ENCODE measurements at places on chromosomes 13 and 19.

DNA sequence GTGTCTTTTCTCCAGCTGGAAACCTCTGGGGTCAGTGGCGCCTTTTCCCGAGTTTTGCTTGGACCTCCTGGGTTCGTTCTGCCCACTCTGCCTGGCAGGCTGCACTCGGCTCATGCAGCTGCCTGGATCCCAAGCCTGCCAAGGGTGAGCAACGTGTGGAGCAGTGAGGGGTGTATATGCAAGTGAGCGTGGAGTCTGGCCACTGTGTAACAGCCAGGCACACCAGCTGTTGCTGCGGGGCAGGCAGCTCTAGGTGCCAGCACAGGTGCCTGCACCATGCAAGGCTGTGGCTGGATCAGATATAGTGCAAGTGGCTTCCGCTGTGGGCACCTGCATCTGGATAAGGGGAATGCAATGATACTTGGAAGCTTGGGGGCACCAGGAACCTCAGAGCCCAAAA lies 699.4 kb downstream of the SLITRK1 start:
- no peak for DNase-seq

DNA sequence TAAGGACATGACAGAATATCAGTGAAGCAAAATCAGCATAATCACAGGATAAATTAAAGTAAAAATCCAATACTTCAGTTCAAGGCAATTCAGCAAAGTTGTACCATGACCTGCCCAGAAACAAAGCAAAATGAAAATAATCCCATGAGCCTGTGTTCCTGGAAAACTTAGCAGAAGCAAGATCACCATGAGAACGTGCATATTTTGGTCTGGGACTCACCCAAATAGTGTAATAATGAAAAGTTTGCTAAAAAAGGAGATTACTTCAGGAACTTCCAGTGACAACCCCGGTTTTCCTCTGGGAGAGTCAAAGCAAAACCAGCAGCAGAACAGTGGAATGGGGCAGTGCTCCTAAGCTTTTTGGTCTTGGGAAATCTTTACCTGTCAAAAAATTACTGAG lies 14.9 kb upstream of the RPL21 start:
- DNase-seq: no peak

- DNase-seq: no peak
Measured at GRCh38 chr13:51905787-51906186, 44.0 kb downstream of the CCDC70 start.

DNA sequence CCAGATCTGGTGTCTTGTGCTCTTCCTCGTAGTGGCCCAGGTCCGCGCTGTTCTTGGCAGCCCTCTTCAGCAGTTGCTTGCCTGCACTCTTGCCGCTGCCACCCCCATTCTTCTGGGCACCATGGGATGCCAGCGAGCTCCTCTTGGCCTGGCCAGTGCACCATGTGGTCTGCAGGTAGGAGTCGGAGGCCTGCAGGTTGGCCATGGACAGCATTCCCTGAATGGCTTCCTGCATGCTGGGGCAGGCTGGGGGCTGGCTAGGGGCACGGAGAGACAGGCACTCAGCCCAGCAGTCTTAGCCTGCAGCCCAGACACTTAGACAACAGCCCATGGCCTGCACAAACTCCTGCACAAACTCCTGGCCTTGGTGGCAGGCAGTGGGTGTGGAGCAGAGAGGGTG lies 234.9 kb downstream of the TUBA3C start:
- no peak for DNase-seq

DNA sequence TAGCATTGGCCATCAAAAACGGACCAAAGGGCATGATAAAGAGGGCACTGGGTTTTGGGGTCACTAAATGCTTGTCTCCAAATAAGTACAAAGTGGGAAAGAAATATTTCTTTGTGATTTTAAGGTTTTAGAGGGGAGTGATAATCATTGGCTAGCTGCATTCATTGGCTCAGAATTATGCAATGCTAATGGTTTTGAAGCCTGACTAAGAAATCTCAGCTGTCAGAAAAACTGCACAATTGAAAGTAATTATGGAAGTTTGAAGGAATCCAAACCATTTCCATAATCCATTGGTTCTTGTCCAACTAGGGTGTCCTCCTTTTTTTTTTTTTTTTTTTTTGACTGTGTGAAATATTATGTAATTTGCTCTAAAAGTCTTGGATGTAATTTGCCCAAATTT lies 88.2 kb upstream of the ARGLU1 start:
- no peak for DNase-seq

- DNase-seq: no peak
Measured at GRCh38 chr13:29136341-29136740, 316.2 kb downstream of the MTUS2 start.

GRCh38 chr19:48480183-48480557 lies 11.0 kb downstream of the CYTH2 start:
- peak; percentile 52 for DNase-seq

DNA sequence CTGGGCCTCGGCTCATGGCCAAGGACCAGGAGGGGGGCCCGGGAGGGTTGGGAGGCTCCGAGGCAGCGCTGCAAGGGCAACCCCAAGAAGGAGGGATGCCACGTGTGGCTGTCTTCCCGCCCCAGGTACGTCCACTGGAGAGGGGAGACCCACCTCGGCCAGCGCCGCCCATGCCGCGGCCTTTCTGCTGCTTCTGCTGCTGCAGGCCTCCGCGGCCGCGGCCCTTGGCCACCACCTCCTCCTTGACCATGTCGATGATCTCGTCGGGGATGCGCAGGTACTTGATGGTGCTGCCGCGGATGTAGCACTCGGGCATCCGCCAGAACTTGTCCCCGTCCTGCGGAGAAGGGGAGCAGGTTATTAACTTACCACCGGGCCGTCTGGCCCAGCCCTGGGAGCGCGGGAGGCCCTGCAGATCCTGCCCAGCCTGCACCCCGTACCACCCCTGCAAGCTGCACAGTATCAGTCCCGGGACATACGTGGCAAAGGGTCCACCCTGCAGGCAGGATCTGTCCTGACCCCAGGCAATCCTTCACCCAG lies 13.3 kb downstream of the LSM4 start:
- no peak for DNase-seq

- no peak for DNase-seq
Measured at GRCh38 chr13:24097064-24097463, 63.5 kb upstream of the SPATA13 start.

DNA sequence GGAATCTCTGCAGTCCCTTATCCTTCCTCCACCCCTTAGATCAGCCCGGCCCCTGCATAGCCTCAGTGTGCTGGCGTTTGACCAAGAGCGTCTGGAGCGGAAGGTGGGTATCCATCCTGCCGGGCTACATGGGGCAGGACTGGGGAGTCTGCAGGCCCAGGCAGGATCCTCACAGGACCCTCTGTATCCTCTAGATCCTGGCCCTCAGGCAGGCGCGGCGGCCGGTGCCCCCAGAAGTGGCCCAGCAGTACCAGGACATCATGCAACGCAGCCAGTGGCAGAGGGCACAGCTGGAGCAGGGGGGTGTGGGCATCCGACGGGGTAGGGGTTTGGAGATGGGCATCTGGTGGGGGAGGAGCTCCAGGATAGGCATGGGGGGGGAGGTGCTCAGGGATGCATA lies 8.9 kb downstream of the PODNL1 start:
- no peak for DNase-seq

GRCh38 chr19:13847407-13848339 lies 29.3 kb upstream of the NANOS3 start:
- peak; percentile 89 for DNase-seq

- no peak for DNase-seq
Measured at GRCh38 chr13:66347486-66348117, 882.5 kb downstream of the PCDH9 start.

DNA sequence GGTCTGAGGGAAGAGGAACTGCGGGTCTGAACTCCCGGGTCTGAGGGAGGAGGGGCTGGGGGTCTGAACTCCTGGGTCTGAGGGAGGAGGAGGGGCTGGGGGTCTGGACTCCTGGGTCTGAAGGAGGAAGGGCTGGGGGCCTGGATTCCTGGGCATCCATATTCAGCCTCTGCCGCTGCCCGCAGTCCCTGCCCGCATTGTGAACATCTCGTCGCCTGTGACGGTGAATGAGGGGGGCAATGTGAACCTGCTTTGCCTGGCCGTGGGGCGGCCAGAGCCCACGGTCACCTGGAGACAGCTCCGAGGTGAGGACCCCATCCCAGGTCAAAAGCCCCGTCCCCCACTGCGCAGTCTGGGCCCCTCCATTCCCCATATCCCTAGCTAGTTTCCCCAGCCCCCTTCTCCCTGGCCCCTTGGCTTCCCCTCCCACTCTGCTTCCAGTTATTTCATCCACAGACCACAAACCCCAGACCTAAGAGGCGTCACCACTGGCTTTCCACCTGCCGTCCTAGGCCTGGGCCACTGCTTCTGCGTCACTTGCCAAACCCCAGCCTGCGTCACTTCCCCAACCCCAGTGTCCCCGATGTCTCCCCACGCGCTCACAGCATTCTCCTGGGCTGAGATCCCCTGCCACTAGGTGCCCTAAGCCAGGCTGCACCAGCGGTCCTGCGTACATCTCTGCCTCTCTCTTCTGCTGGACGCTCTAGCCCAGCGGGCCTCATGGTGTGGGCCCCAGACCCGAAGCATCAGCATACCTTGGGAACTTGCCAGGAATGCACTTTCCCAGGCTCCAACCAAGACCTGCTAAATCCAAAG lies 13.9 kb downstream of the IGLON5 start:
- no peak for DNase-seq

DNA sequence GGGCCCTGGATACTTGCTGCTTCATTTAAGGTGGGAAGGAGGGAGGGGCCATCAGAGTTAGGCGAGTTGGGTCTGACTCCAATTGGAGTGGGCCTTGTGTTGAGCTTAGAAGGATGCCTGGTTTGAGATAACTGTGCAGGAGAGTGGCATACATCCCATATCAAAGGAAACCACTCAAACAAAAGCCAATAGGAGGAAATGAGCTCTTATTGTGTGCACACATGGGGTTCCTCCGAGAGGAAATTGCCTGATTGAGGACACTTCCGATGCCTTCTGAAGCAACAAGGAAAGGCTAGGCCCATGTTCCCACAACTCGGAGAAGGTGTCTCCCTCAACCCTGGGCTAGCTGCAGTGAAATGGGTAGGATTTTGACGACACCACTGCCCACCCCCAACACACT lies 19.6 kb downstream of the MBNL2 start:
- DNase-seq: no peak

DNA sequence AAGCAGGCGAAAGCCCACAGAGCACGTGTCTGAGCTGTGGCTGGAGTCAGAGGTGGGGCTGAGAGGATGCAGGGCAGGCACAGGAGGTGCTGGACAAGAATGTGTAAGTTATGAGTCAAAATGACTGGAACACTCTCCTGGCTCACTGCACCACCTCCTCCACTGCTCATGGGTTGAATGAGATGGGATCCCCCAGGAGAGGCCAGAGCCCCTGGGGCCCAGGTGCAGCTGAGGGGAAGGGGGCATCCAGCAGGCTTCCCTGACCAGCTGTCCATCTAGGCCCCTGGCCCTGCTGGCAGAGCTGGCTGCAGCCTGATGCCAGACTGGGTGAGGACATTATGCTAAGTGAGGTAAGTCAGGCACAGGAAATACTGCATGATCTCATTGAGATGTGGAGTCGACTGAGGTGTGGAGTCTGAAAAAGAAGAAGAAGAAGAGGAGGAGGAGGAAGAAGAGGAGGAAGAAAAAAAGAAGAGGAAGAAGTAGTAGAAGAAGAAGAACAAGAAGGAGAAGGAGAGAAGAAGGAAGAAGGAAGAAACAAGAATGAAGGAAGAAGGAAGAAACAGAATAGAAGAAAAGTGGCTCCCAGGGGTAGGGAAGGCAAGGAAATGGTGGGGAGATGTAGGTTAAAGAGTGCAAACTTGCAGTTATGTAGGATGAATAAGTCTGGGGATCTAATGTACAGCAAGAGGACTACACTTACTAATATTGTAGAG lies 747.4 kb downstream of the UQCRFS1 start:
- DNase-seq: no peak

GRCh38 chr13:33057019-33057780 lies 41.0 kb downstream of the KL start:
- DNase-seq: no peak

DNA sequence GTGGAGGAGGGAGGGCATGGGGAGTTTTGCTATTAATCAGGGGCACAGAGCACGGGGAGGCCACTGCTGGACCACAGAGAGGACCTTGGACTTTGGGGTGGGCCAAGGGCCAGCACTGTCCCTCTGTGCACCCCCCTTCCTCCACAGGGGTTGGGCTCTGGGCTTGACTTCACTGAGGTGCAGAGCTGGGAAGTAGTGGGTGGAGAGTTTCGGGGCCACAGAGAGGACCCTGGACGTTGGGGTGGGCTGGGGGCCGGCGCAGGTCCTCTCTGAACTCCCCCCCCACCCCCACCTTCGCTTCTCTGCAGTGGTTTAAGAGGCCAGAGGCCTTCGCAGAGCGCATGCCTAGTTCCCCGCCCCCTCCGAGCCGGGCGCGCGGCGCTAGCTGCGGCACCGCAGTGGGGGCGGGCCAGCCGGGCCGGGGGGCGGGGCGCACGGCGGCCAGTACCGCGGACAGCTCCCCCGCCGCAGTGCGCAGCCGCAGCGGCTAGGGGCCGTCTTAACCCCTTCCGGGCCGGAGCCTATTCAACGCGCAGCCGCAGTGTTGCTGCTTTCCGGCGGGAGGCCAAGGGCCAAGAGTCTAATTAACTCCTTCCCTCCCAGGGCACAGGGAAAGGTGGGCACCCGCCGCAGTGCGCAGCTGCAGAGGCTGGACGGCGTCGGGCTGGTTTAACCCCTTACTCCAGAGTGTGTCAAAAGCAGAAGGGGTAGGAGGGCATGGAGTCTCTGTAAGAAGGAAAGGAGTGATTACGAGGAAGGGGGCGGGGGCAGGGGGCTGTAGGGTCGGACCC lies 3.7 kb downstream of the KCNC3 start:
- DNase-seq: peak; percentile 75

- no peak for DNase-seq
Measured at GRCh38 chr13:39599012-39599411, 4.0 kb downstream of the LHFPL6 start.

GRCh38 chr13:58207501-58207900 lies 576.0 kb downstream of the PCDH17 start:
- no peak for DNase-seq

DNA sequence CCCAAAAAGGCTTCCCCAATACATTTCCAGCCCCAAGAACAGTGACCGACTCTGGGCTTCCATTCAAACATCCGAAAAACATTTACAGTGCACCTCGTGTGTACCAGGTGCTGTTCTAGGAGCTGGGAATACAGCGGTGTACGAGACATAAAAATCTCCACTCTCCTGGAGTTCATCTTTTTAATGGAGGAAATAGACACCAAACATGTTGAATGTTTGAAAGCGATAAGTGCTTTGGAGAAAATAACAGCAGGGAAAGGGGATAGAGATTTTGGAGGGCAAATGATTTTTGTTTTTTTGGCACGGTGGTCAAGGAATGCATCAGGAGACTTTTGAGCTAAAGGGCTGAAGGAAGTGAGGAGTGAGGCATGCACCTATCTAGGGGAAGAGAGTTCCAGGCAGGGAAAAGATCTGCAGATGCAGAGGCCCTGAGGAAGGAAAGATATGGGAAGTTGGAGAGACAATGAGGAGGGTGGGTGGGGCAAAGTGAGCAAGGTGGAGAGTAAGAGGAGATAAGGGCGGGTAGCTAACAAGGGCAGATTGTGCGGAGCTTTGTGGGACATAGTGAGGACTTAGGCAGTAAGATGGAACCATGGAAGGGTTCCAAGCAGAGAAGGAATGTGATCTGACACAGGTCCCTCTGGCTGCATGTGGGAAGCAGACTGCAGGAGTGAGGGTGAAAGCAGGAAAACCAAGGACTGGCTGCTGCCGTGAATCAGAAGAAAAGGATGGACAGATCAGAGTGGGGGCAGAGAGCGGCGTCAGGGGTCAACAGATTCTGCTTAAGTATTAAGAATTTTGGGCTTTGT lies 703 bp upstream of the FBL start:
- no peak for DNase-seq

Data from hypothalamus (tissue), 51 donors.